Activated T-cell treated with anti-CD3 and anti-CD28 coated beads, Interleukin-2, amount 50 U/mL, for 24 hours (primary cell): ENCODE measurements at places on chromosomes 1 and 21.

DNA sequence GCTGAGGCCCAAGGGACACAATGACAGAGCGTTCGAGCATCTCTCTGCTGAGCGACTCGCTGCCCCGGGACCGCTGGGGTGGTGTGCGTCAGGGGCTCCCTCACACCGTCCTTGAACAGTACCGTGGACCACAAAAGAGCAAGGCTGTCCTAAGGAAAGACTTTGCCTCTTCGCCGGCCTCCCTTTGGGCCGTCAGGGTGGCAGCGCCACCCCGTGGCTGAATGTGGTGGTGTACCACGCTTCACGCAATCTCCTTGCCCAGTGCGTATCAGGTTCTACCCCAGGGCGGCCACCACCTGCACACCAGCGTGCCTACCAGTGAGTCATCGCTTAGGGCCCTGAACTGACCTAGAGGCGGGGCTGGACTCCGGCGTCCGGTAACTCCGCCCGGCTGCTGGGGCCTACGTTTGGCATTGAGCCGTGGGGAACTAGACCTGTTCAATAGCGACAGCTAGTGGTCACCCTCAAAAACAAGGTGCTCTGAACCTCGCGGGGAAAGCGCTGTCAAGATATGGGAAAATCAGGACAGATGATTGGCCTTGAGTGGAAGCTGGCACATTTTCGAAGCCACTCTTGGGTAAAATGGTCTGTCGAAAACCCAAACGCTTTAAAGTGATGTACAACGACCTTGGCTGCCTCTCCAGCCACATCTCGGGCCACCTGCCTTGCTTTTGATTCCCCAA lies 8.1 kb upstream of the TRAF3IP3 start:
- DNase-seq = peak; percentile 96

GRCh38 chr1:183516725-183517124 lies 44.4 kb downstream of the SMG7 start:
- DNase-seq = no peak

GRCh38 chr1:178055779-178056471 lies 38.0 kb upstream of the RASAL2 start:
- no peak for DNase-seq

GRCh38 chr1:238458899-238459298 lies 568.2 kb upstream of the ZP4 start:
- no peak for DNase-seq

GRCh38 chr1:61450454-61450853 lies 274.5 kb downstream of the TM2D1 start:
- DNase-seq = no peak
